H1 (cell line): ENCODE measurements at places on chromosomes 12 and 14. TPM values are rescaled to one million over a fixed set of nuclear protein-coding genes. Genes with fewer than 3 reads are reported as not detected.

The GSG1 gene
- total RNA-seq: 0.89 and 1.3 TPM in 2 replicates

The TEX22 gene
- 0.39 and 0.82 TPM in 2 replicates for total RNA-seq

The CLEC9A gene
- not detected in 2 replicates for total RNA-seq

The OR6C75 gene
- not detected in 2 replicates for total RNA-seq

The ANO2 gene
- 3.5 and 5.5 TPM in 2 replicates for total RNA-seq

The FAM186B gene
- total RNA-seq: 0.21 and 0.73 TPM in 2 replicates

The SLC7A7 gene
- total RNA-seq: 5.8 and 6.3 TPM in 2 replicates

The GUCY2C gene
- total RNA-seq: 2.5 and 3.2 TPM in 2 replicates

The WASHC4 gene
- 38.5 and 40.2 TPM in 2 replicates for total RNA-seq

The GPD1 gene
- total RNA-seq: 0.74 and 1.2 TPM in 2 replicates

GRCh38 chr12:103772367-103773108, 68.5 kb downstream of the NT5DC3 start:
- peaks cover 15% of the 10 kb centered on the region for H3K36me3 ChIP-seq
- H3K27me3 ChIP-seq: no peaks in the 10 kb centered on the region
- DNase-seq: no peak
- peaks cover 6% of the 10 kb centered on the region for H3K4me1 ChIP-seq

- no peak overlapping the region for H3K27ac ChIP-seq
- no peaks in the 10 kb centered on the region for H3K4me1 ChIP-seq
- no peaks in the 10 kb centered on the region for H3K36me3 ChIP-seq
- DNase-seq: no peak
Observed at GRCh38 chr12:92213166-92213565, 67.5 kb upstream of the BTG1 start.

GRCh38 chr14:50943261-50943942, 881 bp downstream of the PYGL start:
- H3K4me1 ChIP-seq: no peaks in the 10 kb centered on the region; the same call in 1 of the 2 replicates
- H3K36me3 ChIP-seq: no peaks in the 10 kb centered on the region
- no peak for DNase-seq
- H3K27me3 ChIP-seq: no peaks in the 10 kb centered on the region
- H3K27ac ChIP-seq: no peak overlapping the region

GRCh38 chr12:94180558-94181296, 32.4 kb downstream of the PLXNC1 start:
- H3K4me3 ChIP-seq: no peak overlapping the region
- H3K36me3 ChIP-seq: no peaks in the 10 kb centered on the region
- no peak overlapping the region for H3K27ac ChIP-seq
- DNase-seq: no peak
- peaks cover 6% of the 10 kb centered on the region for H3K27me3 ChIP-seq

DNA sequence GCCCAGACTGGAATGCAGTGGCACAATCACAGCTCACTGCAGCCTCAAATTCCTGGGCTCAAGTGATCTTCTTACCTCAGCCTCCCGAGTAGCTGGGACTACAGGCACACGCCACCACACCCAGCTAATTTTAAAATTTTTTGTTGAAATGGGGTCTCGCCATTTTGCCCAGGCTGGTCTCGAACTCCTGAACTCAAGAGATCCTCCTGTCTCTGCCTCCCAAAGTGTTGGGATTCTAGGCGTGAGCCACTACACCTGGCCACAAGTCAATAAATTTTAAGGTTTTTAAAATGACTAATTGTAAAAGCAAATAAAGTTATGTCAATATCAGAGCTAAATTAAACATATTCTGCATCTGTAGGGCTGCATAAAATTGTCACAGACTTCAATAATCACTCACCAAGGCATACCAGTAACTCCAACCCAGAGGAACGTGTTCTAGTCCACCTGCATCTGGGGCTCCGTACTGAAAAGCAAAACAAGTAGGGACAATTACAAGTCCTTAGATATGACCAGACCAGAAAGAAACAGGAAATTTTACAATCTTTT, 13.9 kb downstream of the GNS start:
- H3K27me3 ChIP-seq: no peaks in the 10 kb centered on the region
- DNase-seq: no peak
- no peak overlapping the region for H3K4me3 ChIP-seq
- no peaks in the 10 kb centered on the region for H3K4me1 ChIP-seq

GRCh38 chr12:7016958-7017571, 1.2 kb downstream of the LPCAT3 start:
- no peaks in the 10 kb centered on the region for H3K27me3 ChIP-seq
- no peaks in the 10 kb centered on the region for H3K36me3 ChIP-seq
- peak overlapping the region; percentile 74; the same call in 1 of the 2 replicates for H3K4me3 ChIP-seq

DNA sequence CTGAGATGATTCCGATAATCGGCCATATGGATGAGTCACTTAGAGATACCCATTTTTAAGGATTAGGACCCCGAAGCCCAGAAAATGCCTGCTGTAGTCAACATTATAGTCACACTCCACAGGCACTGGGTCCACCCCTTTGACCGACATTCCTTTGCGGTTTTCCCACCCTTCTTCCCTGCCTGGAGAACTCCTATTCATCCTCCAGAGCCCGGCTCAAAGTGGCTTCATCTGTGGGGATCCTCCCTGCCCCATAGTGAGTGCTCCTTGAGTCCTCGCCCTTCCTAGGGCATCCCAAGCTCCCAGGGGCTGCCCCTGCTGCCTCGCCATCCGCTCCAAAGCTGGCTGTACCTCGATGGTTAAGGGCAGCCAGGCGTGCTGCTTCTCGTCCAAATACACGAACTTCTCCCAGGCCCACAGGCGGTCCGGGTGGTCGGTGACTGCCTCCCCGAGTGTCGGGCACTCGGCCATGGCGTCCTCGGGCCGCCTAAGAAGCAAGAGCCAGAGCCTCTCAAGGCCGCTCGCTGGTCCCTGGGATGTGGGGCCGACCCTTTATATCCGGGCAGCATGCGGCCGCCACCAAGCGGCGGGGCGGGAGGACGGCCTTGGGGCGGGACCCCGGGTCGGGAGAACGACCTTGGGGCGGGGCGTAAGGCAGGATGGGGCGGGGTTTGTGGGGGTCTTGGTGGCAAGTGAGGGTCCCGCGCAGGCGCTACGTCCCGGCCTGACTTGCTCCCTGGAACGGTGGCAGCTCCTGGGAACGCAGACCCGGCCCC, at the start of gene TCL1A:
TSS of gene TCL1A (minus strand) at position 530 of the 776 bp plus-strand sequence. CDS start at position 471, 59 bp downstream.
- H3K4me3 ChIP-seq: no peak within 1 kb of the TSS
- H3K36me3 ChIP-seq: no peaks in the 10 kb centered on the region
- H3K27me3 ChIP-seq: peaks cover 5% of the 10 kb centered on the region
- H3K27ac ChIP-seq: no peak within 1 kb of the TSS

DNA sequence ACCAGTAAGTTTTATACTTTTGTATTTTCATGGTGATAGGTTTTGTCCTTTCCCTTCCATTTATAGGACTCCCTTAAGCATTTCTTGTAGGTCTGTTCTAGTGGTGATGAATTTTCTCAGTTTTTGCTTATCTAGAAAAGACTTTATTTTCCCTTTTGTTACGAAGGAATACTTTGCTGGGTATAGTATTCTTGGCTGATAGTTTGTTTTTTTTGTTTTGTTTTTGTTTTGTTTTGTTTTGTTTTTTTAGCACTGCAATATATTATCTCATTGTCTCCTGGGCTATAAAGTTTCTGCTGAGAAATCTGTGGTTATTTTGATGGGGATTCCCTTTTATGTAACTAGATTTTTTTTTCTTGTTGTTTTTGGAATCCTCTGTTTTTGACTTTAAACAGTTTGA, 67.7 kb downstream of the FBXO33 start:
- H3K36me3 ChIP-seq: no peaks in the 10 kb centered on the region
- no peak for DNase-seq
- no peak overlapping the region for H3K27ac ChIP-seq
- no peaks in the 10 kb centered on the region for H3K27me3 ChIP-seq
- peaks cover 10% of the 10 kb centered on the region for H3K4me1 ChIP-seq

- H3K4me1 ChIP-seq: no peaks in the 10 kb centered on the region
- H3K27me3 ChIP-seq: no peaks in the 10 kb centered on the region
- H3K4me3 ChIP-seq: no peak overlapping the region
- no peaks in the 10 kb centered on the region for H3K36me3 ChIP-seq
- no peak overlapping the region for H3K27ac ChIP-seq
Observed at GRCh38 chr12:14307004-14307403, 58.5 kb upstream of the ATF7IP start.

- no peaks in the 10 kb centered on the region for H3K27me3 ChIP-seq
- H3K4me3 ChIP-seq: no peak overlapping the region
- H3K27ac ChIP-seq: no peak overlapping the region
- DNase-seq: no peak
- peaks cover 3% of the 10 kb centered on the region; the same call in 1 of the 2 replicates for H3K36me3 ChIP-seq
- no peaks in the 10 kb centered on the region for H3K4me1 ChIP-seq
Observed at GRCh38 chr12:19203539-19204506, 74.3 kb downstream of the PLEKHA5 start.

DNA sequence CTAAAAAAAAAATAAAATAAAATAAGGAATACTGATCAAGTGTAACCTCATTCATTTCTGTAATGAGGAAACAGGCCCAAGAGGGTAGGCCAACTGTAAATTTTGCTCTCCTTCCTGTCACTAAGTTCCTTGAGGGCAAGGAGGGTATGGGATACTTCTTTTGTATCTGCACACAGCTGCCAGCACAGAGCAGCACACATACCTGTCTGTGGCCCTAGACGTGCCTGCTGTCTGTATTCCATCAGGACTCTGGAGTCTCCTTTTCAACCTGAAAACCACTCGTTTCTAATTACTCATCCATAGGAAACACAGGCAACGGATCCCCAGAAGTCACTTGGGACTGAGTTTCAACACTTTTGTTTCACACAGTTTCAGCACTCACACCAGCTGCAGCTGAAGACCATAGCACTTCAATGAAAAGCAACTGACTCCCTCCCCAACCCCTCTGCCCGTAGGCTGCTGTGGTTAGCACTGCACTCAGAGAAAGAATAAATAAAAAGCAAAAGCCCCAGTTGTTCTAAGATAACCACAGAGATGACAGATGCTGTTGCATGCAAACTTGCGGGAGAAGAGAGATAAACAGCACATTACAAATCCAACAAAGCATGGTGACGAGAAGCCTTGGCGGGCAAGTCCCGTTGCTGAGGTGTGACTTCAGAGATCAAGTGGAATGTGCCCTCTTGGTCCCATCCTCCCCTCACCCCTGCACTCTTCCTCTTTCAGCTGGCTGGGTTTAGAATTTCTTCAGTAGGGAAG, 24.9 kb downstream of the CRACR2A start:
- H3K36me3 ChIP-seq: no peaks in the 10 kb centered on the region
- no peak overlapping the region; the same call in 1 of the 2 replicates for H3K27ac ChIP-seq
- H3K4me1 ChIP-seq: peaks cover 7% of the 10 kb centered on the region; the same call in 1 of the 2 replicates
- no peaks in the 10 kb centered on the region for H3K27me3 ChIP-seq
- DNase-seq: no peak
- no peak overlapping the region for H3K4me3 ChIP-seq

GRCh38 chr14:85578357-85578756, 48.4 kb downstream of the FLRT2 start:
- H3K4me3 ChIP-seq: no peak overlapping the region
- no peak for DNase-seq
- peaks cover 17% of the 10 kb centered on the region; the same call in 1 of the 2 replicates for H3K4me1 ChIP-seq
- peaks cover 2% of the 10 kb centered on the region for H3K27me3 ChIP-seq
- no peak overlapping the region for H3K27ac ChIP-seq
- H3K36me3 ChIP-seq: no peaks in the 10 kb centered on the region

DNA sequence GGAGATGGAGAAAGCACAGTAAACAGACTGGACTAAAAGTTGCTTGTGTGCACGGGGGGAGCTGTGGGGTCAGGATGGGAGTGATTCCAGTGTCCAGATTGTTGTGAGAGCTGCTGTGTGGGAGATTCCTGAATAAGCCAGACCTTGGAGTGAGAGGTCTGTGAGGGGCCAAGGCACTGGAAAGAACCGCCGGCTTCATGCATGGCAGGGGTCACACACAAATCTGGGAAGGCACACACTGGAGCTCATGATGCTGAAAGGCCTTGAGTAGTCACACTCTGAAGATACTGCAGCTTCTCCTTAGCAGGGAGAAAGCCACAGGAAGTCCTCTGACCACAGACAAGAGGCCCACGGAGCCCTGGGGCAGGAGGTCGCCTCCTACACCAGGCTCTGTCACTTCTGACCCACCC, 23.1 kb downstream of the ADCY6 start:
- no peak for DNase-seq
- H3K4me3 ChIP-seq: no peak overlapping the region
- H3K27me3 ChIP-seq: no peaks in the 10 kb centered on the region
- no peaks in the 10 kb centered on the region for H3K4me1 ChIP-seq

GRCh38 chr12:75571656-75572205, 60.3 kb upstream of the KRR1 start:
- DNase-seq: no peak
- H3K36me3 ChIP-seq: no peaks in the 10 kb centered on the region
- H3K4me1 ChIP-seq: no peaks in the 10 kb centered on the region

DNA sequence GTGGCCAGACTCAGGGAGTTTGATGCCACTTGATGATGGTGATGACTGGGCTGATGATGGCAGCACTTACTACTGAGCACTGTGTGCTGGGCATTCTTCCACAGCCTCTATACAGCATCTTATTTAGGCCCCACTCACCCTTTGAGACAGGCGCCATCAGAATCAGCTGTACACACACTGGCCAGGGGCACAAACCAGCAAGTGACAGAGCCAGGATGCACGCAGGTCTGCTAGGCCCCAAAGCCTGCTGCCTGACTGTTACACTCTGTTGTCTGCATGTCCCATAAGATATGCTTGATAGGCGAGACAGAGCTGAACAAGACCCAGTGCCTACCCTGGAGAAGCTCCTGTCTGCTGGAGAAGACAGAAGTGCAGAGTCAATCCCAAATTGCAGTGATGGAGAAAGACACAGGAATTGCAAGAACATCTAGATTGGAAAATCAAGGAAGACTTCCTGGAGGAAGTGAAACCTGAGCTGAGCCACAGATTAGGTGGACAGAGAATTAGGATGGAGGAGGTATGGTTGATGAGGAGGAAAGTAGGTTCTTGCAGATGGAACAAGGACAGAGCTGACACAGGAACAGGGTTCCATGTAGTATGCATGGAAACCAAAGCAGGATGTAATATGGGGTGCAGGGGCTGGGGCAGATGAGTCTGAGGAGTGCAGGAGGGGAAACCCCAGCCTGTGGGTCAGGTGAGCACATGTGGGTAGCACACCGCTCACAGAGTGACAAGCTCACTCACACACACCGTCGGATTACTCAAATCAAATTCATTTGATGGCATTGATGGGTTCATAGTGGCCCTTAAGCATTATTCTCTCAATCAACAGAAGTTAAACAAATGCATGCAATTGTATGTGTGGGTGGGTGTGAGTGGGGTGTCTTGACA, 117.3 kb downstream of the BEGAIN start:
- no peak for DNase-seq
- no peak overlapping the region for H3K4me3 ChIP-seq
- H3K36me3 ChIP-seq: no peaks in the 10 kb centered on the region
- H3K27ac ChIP-seq: no peak overlapping the region
- H3K4me1 ChIP-seq: peaks cover 8% of the 10 kb centered on the region

DNA sequence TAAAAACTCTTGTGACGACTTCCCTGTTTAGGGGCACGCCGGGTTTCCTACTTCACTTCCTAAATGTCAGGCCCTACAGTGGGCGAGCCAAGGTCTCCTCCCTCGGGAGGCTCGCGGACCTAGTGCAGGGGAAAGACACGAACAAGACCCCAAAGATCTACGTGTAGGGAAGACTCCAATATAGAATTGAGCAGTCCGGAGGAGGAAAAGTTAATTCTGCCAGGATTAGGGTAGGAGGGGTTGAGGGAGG, 564 bp downstream of the ATXN3 start:
- no peaks in the 10 kb centered on the region for H3K36me3 ChIP-seq
- peak overlapping the region; percentile 37; the same call in 1 of the 2 replicates for H3K27ac ChIP-seq
- H3K27me3 ChIP-seq: no peaks in the 10 kb centered on the region
- DNase-seq: no peak
